ENCODE measurements at places on chromosomes 7 and 10.

DNA sequence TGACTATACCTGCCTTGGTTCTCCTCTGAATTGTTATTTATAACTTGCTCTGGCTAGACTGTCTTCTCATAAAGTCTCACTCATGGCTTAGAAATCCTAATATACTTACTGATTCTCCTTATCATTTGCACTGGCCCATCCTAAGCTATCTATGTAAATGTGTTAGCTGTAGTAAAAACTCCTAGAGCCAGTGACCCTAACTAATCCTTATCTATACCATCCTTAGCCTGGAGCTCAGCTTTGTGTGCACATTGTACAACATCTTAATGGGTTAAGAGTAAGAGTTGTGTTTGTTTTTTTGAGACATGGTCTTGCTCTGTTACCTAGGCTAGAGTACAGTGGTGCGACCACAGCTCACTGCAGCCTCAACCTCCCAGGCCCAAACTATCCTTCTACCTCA is 40.8 kb downstream of the LAMB4 start:
- no peak for DNase-seq

DNA sequence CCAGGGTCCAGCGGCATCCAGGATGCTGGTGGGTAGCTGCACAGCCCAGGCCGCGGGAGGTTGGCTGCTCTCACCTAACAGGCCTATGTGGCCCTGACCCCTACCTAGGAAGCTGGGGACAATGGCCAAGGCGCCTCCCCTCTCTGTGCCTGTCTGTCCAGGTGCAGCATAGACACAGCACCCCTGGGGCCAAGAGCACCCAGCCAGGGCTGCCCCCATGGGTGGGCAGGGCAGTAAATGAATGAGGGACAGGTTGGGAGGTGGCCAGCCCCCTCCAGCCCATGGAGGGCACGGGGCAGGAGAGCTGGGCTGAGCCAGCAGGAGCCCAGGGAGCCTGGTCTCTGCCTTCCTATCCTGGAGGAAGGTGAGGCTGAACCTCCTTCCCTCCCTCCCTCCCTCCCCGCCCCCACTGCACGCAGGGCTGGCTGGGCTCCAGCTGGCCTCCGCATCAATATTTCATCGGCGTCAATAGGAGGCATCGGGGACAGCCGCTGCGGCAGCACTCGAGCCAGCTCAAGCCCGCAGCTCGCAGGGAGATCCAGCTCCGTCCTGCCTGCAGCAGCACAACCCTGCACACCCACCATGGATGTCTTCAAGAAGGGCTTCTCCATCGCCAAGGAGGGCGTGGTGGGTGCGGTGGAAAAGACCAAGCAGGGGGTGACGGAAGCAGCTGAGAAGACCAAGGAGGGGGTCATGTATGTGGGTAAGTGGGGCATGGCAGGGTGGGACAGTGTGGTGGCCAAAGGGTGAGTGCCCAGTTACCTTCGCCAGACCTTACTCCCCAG is at the start of gene SNCG:
Gene SNCG, plus strand, starts transcription at position 484 of the 785 bp plus-strand sequence. Its CDS starts 99 bp downstream, at position 583.
- no peak for DNase-seq

DNA sequence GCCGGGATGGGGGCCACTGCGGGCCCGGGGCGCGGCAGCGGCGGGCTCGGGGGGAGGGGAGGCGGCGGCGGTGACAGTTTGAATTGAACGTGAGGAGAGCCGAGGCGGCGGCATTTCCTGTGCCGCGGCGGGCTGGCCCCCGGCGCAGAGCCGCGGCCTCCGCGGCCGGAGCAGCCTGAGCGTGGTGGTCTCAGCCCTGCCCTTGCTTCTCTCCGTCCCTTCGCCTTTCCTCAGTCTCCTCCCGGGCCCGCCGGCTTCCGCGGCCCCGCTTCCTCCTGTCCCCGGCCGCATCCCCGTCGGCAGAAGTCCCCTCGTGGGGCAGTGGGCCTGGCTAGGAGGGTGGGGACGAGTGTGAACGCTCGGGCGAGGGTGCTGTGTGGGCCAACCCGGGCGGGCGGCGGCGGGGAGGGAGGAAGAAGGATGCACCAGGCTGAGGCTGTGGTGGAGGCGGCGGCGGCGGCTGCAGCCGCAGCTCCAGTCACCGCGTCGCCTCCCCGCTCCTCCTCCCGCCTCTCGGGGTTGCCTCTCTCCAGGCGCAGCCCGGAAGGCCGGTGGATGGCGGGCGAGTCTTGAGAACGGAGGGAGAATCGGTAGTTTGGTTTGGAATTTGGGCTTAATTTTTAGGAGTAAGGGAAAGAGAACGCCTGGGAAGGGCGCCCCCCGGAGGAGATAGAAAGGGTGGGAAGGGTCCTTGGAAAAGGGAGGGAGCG is 690 bp downstream of the SEPTIN7 start:
- DNase-seq = peak; percentile 47

- no peak for DNase-seq
Observed at GRCh38 chr7:73810998-73811360, 19.8 kb upstream of the CLDN4 start.

GRCh38 chr7:94160719-94161435 is 156.7 kb upstream of the BET1 start:
- no peak for DNase-seq

DNA sequence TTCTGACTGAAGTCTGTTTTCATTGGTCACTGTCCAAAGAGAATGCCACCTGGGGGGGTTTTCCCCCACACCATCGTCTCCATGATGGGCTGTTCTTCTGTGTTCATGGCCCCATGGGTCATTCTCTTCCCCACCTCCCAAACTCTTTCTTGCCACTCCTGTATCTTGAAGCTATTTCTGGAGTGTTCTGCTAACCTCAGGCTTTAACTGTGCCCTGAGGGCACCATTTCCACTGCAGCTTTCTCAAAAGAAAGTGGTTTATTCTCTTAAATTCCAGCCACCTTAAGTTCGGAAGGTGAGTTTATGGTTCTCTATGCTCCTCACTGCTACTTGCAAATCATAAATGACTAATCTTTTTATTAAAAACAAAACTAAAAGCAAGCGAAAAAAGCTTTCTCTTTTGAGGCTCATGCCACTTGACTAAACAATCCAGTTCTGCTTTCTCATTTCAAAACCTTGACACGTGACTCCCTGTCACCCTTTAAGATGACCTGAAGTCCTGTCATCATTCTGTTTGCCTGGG is 7.4 kb upstream of the APBB1IP start:
- peak; percentile 10 for DNase-seq

DNA sequence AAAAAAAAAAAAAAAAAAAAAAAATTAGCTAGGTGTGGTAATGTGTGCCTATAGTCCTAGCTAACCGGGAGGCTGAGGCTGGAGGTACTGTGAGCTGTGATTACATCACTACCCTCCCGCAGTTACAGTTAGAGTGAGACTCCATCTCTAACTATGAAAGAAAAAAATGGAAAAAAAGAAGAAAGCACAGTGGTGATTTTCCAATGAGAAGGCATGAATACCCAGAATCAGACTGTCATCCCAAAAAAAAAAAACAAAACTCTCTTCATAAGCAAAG is 269.9 kb upstream of the MKLN1 start:
- DNase-seq = no peak

GRCh38 chr10:3875842-3876235 is 90.8 kb upstream of the KLF6 start:
- DNase-seq = no peak

DNA sequence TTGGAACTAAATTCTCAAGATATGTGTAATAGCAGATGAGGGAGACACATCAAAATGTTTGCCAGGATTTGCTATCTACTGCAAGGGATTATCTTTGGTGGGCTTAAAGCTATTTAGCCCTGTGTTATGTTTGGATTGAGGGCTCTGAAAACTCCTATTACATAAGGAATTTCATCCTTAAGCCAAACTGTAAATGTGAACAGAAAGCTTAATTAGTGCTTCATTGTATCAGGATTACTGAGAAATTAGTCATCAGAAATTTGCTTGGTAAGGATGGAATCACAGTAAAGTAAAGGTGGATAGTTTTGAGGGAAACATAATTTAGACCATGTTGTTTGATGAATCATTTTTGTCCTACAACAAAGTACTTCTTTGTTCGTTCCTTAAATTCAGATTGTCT is 8.3 kb downstream of the ANKRD7 start:
- DNase-seq = peak; percentile 75

GRCh38 chr7:2354939-2355704 is 495 bp downstream of the EIF3B start:
- DNase-seq = peak; percentile 21

DNA sequence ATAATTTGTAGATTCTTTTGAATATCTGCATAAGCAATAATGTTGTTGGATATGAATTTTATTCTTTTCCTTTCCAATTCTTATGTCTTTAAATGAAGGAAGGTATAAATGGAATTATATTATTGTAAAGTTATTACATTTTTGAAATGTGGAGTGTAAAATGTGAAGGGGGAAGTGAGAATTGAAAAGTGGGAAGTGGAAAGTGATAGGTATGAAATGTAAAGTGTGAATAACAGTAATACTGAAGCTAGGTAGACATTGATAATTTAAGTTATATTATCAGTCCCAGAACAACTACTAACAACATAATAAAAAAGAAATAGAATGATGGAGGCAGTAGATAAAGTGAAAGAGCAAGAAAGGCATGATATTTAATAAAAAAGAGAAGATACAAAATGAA is 39.7 kb upstream of the HYAL4 start:
- no peak for DNase-seq

All from A172 (cell line).